ENCODE measurements at places on chromosomes 3 and 15.

DNA sequence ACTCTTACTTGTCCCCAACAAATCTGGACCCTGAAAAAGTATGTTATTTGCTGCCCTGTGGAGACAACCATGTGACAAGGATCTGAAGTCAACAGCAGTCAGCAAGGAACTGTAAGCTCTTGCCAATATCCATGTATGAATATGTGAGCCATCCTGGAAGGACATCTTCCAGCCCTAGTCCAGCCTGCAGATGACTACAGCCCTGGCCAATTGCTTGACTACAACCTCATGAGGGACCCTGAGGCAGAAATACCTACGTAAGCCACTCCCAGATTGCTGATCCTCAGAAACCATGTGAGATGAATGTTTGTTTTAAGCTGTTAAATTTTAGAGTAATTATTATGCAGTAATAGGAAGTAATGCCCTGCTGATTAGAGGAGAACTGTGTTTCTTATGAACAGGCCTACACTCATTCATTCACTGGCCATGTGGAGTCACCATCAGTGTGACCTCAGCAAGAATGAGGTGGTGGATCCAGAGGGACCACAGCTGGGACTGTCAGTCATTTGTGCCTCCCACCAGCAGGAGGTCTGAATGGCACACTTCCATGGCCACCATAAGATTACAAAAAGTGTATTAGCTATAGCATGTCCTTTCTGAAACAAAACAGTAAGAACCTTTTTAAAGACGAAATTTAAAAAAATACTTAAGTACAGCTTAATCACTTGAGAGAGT lies 92.6 kb downstream of the TFDP2 start:
- DNase-seq, result peak; percentile 4

DNA sequence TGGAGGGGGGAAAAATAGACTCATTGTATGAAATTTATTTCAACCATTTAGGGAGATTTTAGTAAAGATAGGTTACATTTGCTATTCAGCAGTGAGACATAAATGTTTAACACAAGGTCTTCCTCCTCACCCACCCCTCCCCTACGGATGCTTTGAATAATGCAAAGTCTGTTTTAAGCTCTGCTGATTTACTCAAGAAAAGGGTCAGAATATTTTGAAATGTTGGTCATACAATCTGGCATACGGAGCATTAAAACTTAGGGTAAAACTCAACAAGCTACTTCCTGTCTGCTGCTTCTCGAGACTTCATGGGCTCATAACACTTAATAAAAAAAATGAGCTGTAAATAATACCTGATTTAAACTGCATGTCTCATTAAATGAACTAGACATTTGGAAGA lies 156.3 kb downstream of the WNT5A start:
- DNase-seq, result peak; percentile 62

- peak; percentile 73 for DNase-seq
Measured at GRCh38 chr3:45153658-45154437, 7.7 kb upstream of the CDCP1 start.

DNA sequence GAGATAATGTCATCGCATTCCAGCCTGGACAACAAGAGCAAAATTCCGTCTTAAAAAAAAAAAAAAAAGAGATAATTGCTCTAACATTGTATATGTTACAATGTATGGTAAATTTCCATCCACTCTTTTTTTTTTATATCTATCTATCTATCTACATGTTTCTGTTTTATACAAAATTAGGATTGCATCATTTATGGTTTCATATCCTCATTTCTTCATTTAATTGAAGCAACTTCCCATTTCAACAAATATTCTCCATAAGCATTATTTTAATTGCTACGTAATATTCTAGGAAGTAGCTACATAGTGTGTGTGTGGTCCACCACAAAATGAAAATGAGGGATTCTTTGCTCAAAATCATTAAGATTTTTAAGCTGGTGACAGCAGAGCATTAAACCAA lies 18.4 kb downstream of the RBP1 start:
- DNase-seq, result no peak

DNA sequence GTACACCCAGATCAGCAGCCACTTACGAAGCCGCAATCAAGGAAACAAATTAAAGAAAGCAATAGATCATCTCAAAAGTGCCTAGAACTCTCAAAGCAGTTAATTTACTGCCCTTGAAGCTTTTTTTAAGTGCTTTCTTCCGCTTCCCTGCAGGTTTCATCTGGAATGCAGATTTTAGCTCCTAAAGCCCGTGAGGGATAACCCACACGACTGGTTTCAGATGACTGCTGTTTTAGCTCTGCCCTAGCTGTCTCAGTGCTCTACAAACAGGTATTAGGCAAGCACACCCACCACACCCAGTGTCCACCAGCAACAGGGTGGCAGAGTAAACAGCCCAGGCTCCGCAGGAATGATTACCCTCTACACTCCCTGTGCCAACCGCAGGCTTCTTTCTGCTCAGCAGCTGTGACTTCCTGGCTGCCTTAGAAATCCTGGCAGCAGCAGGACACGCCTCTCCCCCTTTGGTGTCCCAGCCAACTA lies 126.0 kb downstream of the FMN1 start:
- DNase-seq, result peak; percentile 67

- no peak for DNase-seq
Measured at GRCh38 chr3:109900783-109901182, 563.4 kb upstream of the DPPA4 start.

DNA sequence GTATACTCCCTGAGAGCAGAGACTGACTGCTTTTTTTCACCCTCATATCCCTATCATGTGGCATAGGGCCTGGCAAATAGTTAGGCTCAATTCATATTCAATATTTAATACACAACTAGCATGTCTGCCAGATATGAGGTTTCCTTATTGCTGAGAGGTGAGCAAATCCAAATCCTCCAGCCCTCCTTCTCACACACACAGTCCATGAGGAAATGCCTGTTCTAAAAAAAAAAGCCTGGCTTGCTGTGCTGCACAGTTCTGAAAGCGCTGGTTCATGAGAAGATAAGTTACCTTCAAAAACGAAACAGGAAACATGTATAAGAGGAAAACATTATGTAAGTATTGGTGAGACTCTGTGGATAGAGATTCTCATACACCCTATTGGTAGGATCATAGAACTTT lies 15.5 kb upstream of the ACAP2 start:
- no peak for DNase-seq

- peak; percentile 40 for DNase-seq
Measured at GRCh38 chr15:71409541-71409940, 294.3 kb downstream of the THSD4 start.

GRCh38 chr15:87031540-87032230 lies 952.0 kb downstream of the AGBL1 start:
- DNase-seq, result no peak

- peak; percentile 94 for DNase-seq
Measured at GRCh38 chr3:10205451-10206165, 40.9 kb downstream of the IRAK2 start.

DNA sequence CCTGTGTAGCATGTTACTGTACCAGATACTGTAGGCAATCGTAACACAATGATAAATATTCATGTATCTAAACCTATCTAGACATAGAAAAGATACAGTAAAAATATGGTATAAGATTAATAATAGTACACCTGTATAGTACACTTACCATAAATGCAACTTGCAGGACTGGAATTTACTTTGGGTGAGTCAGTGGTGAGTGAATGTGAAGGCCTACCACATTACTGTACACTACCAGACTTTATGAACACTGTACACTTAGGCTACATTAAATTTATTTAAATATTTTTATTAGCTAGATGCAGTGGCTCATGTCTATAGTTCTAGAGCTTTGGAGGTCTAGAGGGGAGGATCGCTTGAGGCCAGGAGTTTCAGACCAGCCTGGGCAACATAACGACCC lies 186.6 kb upstream of the ROPN1 start:
- DNase-seq, result no peak

DNA sequence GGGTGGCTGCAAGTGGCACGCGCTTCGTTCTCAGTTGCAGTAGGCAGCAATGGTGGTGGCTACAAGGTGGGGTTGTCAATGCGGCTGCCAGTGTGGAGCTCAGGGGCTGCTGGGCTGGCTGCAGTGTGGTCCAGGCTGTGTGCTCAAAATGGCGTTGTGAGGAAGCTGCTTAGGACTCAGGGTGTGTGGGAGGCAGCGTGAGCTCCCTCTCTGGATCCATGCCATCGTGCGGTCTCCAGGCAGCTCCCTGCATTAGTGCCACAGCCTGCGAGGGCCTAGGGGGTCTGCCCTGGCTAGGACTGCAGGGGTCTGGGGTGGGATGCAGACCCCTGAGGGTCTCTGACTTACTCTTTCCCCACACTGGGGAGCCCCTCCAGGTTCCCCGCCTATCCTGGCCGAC lies 397.2 kb downstream of the OCA2 start:
- no peak for DNase-seq

DNA sequence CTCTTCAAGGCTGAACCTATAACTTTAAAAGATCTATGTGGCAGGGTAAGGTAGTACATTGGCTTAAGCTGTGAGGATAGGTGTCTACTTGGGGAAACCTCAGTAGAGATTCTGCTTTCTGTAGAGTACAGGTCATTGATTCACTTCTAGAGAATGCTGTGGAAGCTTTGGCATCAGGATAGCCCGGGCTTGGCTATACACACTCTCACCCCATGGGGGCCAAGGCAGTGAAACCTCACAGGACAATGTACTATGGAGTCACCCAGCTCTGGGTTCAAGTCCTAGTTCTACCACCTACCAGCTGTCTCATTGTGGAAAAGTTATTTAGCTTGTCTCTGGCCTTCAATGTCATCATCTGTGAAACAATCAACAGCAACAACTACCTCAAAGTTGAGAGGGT lies 9.0 kb downstream of the MTFMT start:
- no peak for DNase-seq

DNA sequence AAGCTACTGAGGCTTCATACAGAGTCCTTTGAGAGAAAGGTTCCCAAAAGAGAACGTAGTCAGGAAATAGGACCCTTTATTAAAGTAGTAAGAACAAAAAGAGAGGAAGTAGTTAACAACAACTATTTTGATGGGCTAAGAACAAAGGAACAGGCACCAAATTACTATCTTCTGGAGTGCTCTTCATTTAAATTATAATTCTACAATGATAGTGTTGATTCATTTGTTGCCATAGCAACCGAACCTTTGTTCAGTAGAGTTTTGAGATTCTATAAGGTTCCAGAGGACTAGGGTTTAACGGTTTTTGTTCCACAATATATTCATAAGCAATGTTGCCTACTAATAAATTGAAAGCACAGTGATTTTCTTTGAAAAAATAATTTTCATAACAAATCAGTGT lies 78.8 kb downstream of the CMSS1 start:
- no peak for DNase-seq

DNA sequence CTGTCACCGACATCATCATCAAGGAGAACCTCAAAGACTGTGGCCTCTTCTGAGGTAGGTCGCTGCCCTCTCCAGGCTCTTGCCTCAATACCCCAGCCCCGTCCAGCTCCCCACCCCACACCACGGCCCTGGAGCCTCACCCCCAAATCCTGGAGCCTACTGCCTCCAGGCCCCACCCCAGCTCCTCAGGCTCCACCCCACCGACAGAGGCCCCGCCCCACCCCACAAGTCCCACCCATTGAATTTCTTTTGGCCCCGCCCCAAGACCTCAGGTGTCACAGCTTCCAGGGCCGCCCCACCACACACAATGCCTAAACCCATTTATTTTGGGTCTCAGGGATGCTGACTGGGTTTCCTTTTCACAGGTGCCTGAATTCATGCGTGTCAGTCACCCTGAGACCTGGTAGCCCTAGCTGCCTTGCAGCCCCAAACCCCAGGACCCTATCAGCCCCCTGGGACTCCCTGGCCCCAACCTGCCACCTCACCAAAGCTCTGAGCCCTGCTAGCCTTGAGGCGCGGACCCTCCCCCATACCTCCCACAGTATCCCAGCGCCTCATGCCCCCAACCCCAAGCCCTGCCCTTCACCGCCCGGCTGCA lies 3.6 kb downstream of the GNAT1 start:
- DNase-seq, result no peak

- peak; percentile 71 for DNase-seq
Measured at GRCh38 chr3:36959821-36960220, 15.0 kb upstream of the TRANK1 start.

DNA sequence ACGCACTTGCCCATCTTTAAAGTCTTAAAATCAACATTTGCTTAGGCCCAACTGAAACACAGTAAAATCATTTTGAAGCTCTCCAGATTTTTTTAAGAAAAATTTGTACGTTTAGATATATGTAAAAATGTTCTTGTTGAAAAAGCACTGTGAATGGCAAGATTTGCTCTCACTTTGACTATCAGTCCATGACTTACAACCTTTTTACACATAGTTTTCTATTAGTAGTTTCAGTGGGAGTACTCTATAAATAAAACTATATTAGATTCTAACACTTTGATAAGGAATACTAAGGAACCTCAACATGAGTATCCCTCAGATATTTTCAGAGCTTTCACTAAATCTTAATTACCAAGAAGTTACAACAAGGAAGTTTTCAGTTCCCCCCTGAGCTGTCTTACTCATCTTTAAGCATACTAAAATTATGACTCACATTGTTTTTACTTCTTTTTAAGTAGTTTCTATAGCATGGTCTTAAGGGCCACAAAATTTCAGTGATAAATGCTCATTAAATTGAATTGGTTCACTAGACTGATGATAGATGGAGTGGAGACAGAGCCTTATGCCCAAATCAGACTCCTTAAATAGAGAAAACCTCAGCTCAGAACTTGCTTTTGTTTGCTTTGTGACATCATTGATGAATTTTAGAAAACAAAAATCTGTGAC lies 31.6 kb upstream of the RAP2B start:
- DNase-seq, result peak; percentile 89

DNA sequence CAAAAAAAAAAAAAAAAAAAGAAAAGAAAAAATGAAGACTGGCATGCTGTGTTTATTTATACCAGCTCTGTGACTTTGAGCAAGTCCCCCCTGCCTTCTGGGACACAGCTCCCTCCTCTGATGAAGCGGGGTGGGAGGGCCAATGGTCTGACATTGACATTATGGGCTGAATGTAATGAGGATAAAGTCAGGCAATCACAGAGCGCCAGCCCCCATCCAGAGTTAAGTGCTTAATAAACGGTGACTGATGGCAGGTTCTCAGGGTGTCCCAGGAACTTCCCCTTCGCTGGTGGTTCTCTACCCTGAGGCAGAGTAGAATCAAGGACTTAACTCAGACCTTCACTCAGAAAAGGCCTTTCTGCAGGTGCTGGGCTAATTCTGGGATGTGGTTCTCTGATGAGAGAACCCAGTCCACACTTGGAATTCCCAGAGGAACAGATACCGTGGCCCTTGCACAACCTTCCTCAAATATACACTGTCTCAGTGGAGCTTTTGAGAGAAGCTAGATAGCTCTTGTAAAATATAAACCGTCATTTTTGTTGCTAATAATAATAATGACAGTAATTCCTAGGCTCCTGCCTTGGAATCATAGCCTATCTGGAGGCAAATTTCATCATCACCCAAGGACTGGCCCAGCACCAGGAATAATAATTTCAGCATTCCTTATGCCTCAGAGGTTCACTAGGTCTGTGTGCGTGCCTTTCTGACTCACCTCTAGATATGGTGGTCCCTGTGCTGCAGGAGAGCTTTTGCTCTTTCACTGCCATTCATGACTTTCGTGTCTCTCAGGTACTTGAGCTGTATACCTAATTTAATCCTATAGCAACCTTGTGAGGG lies 115.8 kb downstream of the RPLP1 start:
- DNase-seq, result peak; percentile 88

DNA sequence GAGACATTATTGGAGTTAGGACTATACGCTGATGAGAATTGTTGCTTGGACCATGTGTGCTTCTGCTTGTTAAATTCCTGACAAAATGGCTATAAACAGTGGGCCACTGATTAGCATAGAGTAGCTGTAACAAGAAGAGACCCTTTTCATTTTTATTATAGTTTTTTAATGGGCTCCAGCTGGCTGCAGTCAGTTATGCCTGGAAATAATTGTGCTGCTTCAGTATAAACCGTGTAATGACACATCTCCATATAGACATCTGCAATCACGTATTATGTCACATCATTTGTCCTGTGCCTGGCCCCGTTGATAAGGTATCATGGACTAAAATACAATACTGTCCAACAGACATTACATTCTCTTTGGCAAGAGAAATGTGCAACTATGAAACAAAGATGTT lies 50.9 kb downstream of the ARPP21 start:
- no peak for DNase-seq
